ENCODE measurements at places on chromosomes 7 and 10. TPM values are rescaled to one million over a fixed set of nuclear protein-coding genes. Genes with fewer than 3 reads are reported as not detected.

GRCh38 chr10:111081595-111081994 lies 4.8 kb downstream of the ADRA2A start:
- no peak for DNase-seq
- peaks cover 40% of the 10 kb centered on the region for H3K27me3 ChIP-seq
- no peaks in the 10 kb centered on the region for H3K36me3 ChIP-seq
- no peak overlapping the region for H3K4me3 ChIP-seq
- H3K4me1 ChIP-seq, result peaks cover 21% of the 10 kb centered on the region

The PTF1A gene
- total RNA-seq, result 0.11 TPM

The KAZALD1 gene
- 10.2 TPM for total RNA-seq

- peaks cover 30% of the 10 kb centered on the region for H3K4me1 ChIP-seq
- no peak overlapping the region for H3K27ac ChIP-seq
- no peak overlapping the region for H3K4me3 ChIP-seq
- peaks cover 12% of the 10 kb centered on the region for H3K27me3 ChIP-seq
Measured at GRCh38 chr7:158308001-158308400, 279.6 kb downstream of the PTPRN2 start.

The C10orf105 gene
- 0.48 TPM for total RNA-seq

- H3K27me3 ChIP-seq, result no peaks in the 10 kb centered on the region
- DNase-seq, result no peak
- H3K27ac ChIP-seq, result peak overlapping the region; percentile 87
- peak overlapping the region; percentile 29 for H3K4me3 ChIP-seq
Measured at GRCh38 chr10:92354587-92354986, 63.6 kb downstream of the MARCHF5 start.
